ENCODE measurements at places on chromosomes 5 and 9.

GRCh38 chr5:172491481-172491880 is 37.2 kb upstream of the SH3PXD2B start:
- no peak for DNase-seq

- no peak for DNase-seq
Observed at GRCh38 chr5:30051976-30052375, 1141.5 kb upstream of the CDH6 start.

DNA sequence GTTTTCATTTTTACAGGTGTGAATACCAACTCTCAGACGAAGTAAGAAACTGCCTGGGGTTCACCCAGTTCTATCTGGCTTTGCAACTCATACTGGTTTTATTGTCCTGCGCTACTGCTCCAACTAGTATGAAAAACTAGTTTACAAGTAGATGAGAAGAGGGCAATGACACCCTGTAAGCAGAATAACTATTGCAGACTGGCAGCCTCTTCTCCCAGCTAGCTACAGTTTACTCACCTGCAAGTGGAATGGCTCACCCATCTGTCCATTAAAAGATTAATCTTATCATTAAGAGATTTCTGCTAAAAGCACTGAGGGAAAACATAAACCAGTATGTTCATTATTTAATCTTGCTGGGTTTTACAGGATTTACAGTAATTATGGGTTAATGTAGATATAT is 113.4 kb downstream of the FRMD3 start:
- no peak for DNase-seq

GRCh38 chr5:52392321-52392720 is 395.4 kb upstream of the ITGA1 start:
- no peak for DNase-seq

DNA sequence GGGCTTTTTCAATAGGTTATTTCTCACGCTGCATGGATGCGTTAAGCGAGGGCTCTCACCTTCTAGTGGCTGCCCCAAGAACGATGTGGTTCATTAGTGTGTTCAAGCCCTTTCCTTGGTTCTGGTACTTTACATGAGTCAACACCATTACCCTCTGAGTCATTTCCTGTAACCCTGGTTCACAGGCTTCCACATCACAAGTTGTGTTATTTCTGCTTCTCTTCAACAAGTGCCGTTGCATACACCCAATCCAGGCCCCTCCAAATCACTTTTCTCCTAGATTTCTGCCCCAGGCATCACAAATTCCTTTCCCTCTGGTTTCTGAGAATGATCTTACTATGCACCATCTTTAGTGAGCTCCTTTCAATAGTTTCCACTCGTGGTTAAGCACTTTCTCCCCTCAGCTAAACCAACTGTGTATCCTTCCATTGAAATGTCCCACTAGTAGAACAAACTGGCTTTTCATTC is 69.5 kb upstream of the RAD23B start:
- peak; percentile 94 for DNase-seq

DNA sequence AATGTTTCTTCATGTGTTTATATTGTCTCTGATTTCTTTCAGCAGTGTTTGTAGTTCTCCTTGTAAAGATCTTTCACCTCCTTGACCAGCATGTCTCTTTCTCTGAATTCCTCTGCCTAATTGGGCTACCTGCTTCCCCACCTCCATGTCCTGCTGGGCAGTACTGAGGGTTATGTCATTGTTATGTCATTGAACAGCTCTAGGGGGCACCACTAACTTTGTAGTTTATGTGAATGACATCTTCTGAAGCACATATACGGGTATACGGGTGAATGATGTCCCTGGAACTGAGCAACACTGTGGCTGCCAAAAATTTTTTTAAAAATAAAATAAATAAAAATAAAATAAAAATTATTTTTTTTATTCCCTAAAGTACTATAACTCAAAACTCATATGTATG is 16.9 kb upstream of the SNCAIP start:
- no peak for DNase-seq
